Epithelial cell of prostate (primary cell): ENCODE measurements at places on chromosomes 3 and 15.
A peak's percentile ranks its signal among the peaks of the same experiment; 100 is the strongest.

DNA sequence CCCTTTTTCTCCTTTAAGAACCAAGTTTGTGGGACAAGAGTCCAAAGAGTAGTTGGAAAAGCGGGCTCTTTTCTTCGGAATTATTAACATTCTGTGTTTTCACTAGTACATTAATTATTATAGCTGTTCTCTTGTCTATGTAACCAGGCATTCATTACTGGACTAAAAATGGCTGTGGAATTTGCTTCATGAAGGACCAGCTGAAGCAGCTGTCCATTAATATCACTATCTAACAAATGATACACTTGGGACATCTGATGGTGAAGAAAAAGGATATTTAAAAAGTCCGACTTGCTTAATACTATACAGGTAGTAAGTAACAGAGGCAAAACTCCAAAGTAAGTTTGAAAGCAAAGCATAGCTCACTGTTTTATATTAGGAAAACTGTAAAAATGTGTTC, 728.9 kb upstream of the DPPA4 start:
- no peak for DNase-seq

DNA sequence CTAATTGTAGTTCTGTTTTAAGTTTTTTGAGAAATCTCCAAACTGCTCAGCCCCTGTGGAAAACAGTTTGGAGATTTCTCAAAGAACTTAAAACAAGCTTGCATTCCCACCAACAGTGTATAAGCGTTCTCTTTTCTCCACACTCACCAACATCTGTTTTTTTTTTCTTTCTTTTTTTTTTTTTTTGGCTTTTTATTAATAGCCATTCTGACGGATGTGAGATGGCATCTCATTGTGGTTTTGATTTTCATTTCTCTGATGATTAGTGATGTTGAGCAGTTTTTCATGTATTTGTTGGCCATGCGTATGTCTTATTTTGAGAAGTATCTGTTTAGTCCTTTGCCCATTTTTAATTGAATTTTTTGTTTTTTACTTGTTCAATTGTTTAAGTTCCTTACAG, 73.1 kb upstream of the COL8A1 start:
- DNase-seq = no peak

- DNase-seq = no peak
These were observed 450.4 kb upstream of the NR2F2 start for GRCh38 chr15:95880031-95880570.

GRCh38 chr3:122975163-122975923, 52.2 kb downstream of the SEMA5B start:
- no peak for DNase-seq

- no peak for DNase-seq
These were observed 71.0 kb downstream of the CCK start for GRCh38 chr3:42194943-42195510.

GRCh38 chr3:112769286-112769978, 77.2 kb downstream of the CD200R1L start:
- peak; percentile 41 for DNase-seq

DNA sequence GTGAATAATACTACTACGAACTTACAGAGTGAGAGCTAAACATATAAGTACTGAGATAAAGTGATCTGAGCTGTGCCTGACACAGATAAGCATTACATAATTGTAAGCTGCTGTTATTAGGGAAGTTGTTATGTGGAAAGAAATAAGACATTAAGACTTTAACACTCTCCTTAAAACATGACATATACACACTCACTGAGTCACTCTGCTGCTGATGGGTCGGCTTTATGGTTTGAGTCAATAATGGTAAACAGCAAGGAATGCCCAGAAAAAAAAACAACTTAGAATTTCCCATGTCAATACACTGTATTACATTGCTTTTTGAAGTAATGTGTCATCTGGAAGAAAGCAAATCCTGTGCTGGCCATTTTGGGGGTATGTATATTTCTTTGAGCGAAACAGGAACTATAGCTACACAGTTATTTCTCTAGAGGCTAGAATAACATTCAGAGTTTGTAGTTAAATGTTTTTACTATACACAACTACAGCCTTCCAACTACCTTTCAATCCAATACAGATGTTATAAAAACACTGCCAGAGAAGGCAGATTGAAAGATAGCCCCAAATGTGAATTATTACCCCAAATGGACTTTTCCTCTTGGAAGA, 22.8 kb upstream of the SPRED1 start:
- no peak for DNase-seq

DNA sequence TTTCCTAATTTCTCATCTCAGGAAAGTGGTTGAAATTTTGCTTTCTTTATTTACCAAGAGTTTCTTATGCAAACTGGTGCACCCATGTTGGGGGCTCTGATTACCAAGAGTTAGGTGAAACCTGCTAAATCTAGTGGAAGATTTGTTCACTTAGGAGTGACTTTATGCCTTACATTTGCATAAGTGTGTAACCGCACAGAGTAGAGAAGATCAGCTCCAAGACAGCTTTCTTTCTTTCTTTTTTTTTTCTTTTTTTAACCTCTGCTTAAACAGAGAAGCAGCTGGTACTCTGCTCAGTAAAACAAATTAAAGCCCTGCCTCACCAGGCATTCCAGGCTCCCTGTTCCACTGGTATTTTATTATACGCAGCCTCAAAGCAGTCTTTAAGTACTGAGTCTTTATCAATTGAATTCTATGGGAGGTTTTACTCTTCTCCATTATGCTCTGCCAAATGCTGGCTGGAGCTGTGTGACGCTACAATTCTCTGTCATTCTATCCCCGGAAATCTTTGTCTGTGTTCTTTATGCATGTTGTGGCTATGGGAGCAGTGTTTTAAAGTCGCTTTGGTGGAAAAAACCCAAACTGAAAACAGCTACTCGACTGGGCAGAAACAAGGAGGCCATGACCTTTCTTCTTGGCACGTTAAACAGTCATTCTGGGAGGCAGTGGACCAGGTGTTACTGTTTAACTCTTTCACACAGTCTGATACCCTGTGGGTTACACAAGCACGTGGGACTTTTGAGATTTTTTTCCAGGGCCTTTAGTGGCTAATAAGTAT, 55.2 kb upstream of the GBE1 start:
- no peak for DNase-seq

- no peak for DNase-seq
These were observed 795.8 kb downstream of the OTOL1 start for GRCh38 chr3:162292409-162292808.

DNA sequence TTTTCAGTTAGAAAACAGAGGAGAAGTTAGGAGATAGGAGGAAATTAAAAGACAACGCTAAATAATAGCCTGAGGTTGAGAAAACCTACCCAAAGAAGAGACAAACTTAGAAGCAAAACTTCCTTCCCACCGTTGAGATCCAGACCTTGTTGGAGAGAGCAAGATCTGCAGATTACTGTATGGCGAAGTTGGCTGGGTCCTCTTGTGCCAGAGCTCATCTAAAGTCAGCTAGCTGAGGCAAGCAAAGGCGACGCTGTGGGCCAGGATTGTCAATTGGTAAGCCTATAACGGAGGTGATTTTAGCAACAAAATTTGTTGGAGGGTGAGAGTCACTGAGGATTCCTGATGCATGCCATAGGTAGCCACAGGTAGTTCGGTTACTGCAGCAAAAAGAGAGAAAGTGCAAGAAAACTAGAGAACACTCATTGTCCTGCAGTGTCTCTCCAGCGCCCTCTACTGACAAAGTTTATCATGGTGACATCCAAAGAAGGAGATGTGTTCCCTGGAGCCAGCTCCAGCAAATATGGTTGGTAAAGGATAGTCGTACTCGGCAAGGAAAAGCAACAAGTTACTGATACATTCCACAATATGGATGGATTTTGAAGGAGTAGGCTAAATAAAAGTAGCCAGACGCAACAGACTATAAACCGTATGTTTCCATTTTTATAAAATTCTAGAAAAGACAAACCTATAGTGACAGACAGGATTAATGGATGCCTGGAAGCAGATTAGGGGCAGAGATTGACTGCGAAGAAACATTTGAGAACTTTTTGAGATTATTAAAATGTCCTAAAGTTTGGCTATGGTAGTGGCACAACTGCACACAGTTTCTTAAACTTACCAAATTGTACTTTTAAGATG, 9.8 kb upstream of the OR5K4 start:
- DNase-seq = peak; percentile 8

- no peak for DNase-seq
These were observed 7.0 kb downstream of the FNDC3B start for GRCh38 chr3:172046268-172046915.

GRCh38 chr15:51030649-51031316, 63.9 kb downstream of the TNFAIP8L3 start:
- peak; percentile 63 for DNase-seq

DNA sequence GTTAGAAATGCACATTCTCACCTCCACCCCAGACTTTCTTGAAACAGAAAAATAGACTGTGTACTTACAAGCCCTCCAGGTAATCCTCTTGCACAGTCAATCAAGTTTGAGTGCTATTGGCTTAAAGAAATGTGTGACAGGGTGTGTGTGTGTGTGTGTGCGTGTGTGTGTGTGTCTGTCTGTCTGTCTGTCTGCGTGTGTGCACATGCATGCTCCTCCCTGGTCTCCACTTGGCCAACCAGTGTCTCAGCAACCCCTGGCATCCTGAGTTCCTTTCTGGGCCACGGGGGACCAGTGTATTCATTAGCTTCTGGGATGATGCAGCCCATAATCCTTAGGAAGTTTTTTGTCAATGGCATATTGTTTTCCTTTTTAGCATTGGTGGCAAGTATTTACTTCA, 128.8 kb upstream of the IL12A start:
- DNase-seq = no peak
